Cardiac ventricle fibroblast (primary cell): ENCODE measurements at places on chromosomes 11 and 22. TPM values are rescaled to one million over a fixed set of nuclear protein-coding genes. Genes with fewer than 3 reads are reported as not detected.

TEX12 gene
- 0.31 TPM in 1 of 2 replicates, not detected in the other for total RNA-seq

MS4A4E gene
- total RNA-seq: not detected in 2 replicates

KLHDC7B gene
- total RNA-seq: not detected in 2 replicates

ANGPTL5 gene
- total RNA-seq: 0.69 and 1.6 TPM in 2 replicates

CFAP300 gene
- 9.3 and 13.4 TPM in 2 replicates for total RNA-seq

FOLR2 gene
- total RNA-seq: not detected in 2 replicates

FGF4 gene
- not detected in 2 replicates for total RNA-seq

GLYAT gene
- total RNA-seq: not detected in 2 replicates

PANX3 gene
- total RNA-seq: not detected in 2 replicates

ANKK1 gene
- total RNA-seq: not detected in 2 replicates

RFPL2 gene
- total RNA-seq: not detected in 2 replicates

SPA17 gene
- total RNA-seq: 1.7 and 2.1 TPM in 2 replicates

APOL4 gene
- total RNA-seq: 4.3 and 5.1 TPM in 2 replicates

OSBP2 gene
- total RNA-seq: 0.44 and 0.81 TPM in 2 replicates

OR52E8 gene
- not detected in 2 replicates for total RNA-seq

TYR gene
- not detected in 2 replicates for total RNA-seq

CDHR5 gene
- not detected in 2 replicates for total RNA-seq

IL17REL gene
- total RNA-seq: not detected in 2 replicates

APOA4 gene
- total RNA-seq: not detected in 2 replicates

SPDYC gene
- total RNA-seq: not detected in 2 replicates

TRIM49D1 gene
- not detected in 2 replicates for total RNA-seq

KRTAP5-9 gene
- 0.54 TPM in 1 of 2 replicates, not detected in the other for total RNA-seq

OR2AT4 gene
- total RNA-seq: not detected in 2 replicates

RCOR2 gene
- 0.93 and 1.9 TPM in 2 replicates for total RNA-seq

GLB1L3 gene
- total RNA-seq: not detected in 2 replicates

HSPB2 gene
- 0.94 and 2.0 TPM in 2 replicates for total RNA-seq

ZBTB16 gene
- 58.3 and 70.3 TPM in 2 replicates for total RNA-seq

ADM2 gene
- 2.0 and 9.4 TPM in 2 replicates for total RNA-seq

TMEM86A gene
- total RNA-seq: 2.2 and 3.1 TPM in 2 replicates

GPHA2 gene
- not detected in 2 replicates for total RNA-seq

YPEL1 gene
- total RNA-seq: 0.39 and 4.9 TPM in 2 replicates

POU2AF2 gene
- total RNA-seq: not detected in 2 replicates

TREH gene
- not detected in 2 replicates for total RNA-seq

NECTIN1 gene
- total RNA-seq: 2.3 TPM in 2 replicates

LARGE2 gene
- total RNA-seq: not detected in 2 replicates

MAPK8IP1 gene
- 7.6 and 11.4 TPM in 2 replicates for total RNA-seq

VWCE gene
- total RNA-seq: 16.8 and 19.4 TPM in 2 replicates

APOA1 gene
- total RNA-seq: 0.34 and 0.87 TPM in 2 replicates

SCGB1D2 gene
- not detected in 2 replicates for total RNA-seq

SPECC1L gene
- 30.9 and 34.4 TPM in 2 replicates for total RNA-seq

FAM181B gene
- not detected in 2 replicates for total RNA-seq

MRGPRX4 gene
- total RNA-seq: not detected in 2 replicates

MMP27 gene
- total RNA-seq: not detected in 2 replicates

RIMBP3B gene
- total RNA-seq: not detected in 2 replicates

TYMP gene
- 31.7 and 36.5 TPM in 2 replicates for total RNA-seq

TUG1 gene
- total RNA-seq: 51.7 and 52.4 TPM in 2 replicates

DLAT gene
- 14.0 and 15.3 TPM in 2 replicates for total RNA-seq

SAA4 gene
- not detected in 2 replicates for total RNA-seq

AGBL2 gene
- 0.05 TPM in 1 of 2 replicates, not detected in the other for total RNA-seq

APOBEC3C gene
- total RNA-seq: 24.1 and 24.5 TPM in 2 replicates

OR2AG1 gene
- total RNA-seq: not detected in 2 replicates

NLRP14 gene
- 0.05 TPM in 1 of 2 replicates, not detected in the other for total RNA-seq

CENPM gene
- total RNA-seq: 0.39 and 2.1 TPM in 2 replicates

CATSPER1 gene
- not detected in 2 replicates for total RNA-seq

ZMAT5 gene
- total RNA-seq: 18.2 and 21.6 TPM in 2 replicates

TRIM49 gene
- total RNA-seq: not detected in 2 replicates

CD44 gene
- total RNA-seq: 226 and 227 TPM in 2 replicates

CHRDL2 gene
- total RNA-seq: not detected in 2 replicates
